Activated CD8-positive, alpha-beta memory T cell treated with anti-CD3 and anti-CD28 coated beads for 1 hour (primary cell): ENCODE measurements at places on chromosomes 1 and 21.

- DNase-seq: no peak
Observed at GRCh38 chr1:117271959-117272358, 61.2 kb upstream of the VTCN1 start.

DNA sequence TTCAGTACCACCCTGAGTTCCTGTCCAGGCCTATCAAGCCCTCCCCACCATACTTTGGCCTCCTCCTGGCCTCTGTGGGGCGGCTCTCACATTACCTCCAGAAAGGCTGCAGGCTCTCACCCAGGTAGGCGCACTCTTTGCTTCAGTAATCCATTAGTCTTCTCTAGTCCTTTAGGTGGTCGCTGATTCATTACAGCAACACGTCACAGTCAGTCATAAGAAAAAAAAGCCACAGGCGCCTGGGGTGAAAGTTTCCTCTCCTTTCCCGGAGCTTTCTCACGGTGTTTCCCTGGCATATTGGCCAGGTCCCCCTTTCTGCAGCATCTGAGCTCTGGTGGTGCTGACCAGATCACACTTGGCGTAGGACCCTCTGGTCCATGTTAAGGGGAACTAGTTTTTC lies 12.1 kb downstream of the SLFNL1 start:
- DNase-seq: no peak

- no peak for DNase-seq
Observed at GRCh38 chr1:2405588-2406295, 6.6 kb downstream of the PEX10 start.

DNA sequence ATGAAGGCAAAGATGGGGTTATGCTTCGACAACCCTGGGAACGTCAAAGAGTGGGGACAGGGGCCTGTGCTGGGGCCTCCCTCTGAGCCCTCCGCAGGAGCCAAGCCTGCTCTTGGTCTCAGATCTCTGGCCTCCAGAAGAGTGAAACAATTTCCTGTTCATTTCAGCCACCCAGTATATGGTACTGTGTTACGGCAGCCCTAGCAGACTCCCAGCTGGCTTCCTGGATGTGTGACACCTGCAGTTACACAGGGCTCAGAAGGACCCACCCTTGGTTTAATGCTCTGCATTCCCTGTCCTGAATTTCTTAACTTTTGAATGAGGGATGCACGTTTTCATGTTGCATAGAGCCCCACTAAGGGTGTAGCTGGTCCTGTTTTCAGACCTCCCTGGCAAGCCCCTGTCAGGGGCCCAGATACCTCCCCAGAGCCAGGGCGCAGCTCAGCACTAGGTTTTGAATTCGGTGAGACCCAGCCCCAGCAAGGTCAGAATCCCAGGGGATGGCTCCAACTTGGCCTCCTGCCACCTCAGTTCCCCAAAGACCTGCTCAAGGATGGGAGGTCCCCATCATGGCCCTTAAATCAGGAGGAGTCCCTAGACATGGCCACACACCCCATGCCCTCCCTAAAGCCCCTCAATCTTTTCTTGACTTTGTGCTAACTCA lies 79.0 kb upstream of the IFFO2 start:
- no peak for DNase-seq

GRCh38 chr1:172324086-172324485 lies 96.4 kb upstream of the C1orf105 start:
- no peak for DNase-seq

DNA sequence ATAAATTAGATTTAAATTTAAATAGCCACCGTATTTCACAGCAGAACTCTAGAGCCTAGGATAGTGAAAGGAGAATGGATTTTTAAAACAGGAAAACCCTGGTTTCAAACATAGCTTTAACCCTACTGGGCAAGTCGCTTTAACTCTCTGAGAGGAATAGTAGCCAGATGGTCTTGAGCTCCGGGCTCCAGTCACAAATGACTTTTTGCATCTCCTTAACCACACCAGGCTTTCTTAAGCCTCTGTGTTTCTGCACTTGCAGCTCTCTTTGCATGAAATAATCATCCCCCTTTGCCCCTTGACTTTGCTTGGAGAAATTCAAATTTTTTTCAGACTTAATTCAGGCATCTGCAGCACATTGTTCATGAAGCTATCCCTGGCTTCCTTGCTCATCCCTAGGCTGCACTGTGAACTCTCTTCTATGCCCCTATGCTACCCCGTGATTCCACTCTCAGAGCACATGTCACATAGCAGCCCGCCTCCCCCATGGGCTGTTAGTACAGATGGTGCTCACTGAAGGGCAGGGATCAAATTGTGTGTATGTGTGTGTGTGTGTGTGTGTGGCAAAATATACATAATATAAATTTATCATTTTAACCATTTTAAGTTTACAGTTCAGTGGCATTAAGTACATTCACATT lies 68.8 kb upstream of the DAB1 start:
- DNase-seq: no peak

- DNase-seq: no peak
Observed at GRCh38 chr1:44420535-44420934, 15.5 kb downstream of the RNF220 start.

DNA sequence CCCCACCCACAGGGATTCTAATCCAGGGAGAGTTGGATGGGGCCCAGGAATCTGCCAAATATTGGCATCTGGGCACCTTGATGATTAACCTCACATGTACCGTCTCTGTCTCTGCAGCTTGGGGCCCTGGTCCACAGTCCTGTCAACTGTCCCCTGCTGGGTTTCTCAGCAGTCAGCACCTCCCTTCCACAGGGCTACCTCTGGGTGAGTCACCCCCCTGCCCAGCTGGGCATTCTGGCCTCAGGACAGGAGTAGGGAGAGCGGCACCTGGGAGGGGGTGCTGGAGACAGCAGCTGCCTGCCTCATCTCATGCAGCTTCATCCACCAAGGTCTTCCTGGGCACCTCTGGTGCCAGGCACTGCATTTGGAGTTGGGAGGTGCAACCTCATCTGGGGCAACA lies 100.6 kb upstream of the ACTL8 start:
- no peak for DNase-seq

DNA sequence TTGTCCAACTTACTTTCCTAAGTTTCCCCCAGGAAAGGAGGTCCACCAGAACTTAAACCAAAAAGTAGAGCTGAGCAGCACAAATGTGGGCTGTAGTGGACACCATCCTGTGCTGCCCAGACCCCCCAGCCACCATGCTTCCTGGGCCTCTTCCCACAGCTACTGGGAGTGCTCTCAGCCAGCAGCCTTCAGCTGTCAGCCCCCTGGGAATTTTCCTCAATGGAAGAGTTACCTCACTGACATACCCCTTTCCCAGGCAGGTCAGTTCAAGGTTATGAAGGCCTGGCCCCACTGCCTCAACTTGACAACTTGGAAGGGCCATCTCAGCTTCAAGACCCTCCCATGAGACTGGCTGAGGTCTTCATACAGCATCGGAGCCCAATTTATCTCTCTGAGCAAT lies 47.7 kb downstream of the CDCP2 start:
- DNase-seq: no peak

DNA sequence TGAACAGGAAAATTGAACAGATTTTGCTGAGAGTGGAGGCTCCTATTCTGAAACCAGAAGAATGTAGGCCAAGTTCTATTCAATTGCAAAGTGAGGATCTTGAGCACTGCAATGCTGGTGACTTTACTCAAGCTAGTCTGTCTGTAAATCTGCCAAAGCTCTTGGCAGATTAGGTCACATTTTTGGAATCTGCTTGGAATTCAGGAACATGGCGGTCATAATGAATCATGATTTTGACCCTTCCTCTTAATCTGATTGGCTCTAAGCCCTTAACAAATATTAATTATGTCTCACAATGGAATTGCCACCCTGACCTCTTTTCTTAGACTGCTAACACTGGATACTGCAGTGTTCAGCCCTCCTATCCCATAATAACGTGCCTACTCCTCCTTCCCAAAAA lies 7.2 kb upstream of the GNG12 start:
- no peak for DNase-seq

DNA sequence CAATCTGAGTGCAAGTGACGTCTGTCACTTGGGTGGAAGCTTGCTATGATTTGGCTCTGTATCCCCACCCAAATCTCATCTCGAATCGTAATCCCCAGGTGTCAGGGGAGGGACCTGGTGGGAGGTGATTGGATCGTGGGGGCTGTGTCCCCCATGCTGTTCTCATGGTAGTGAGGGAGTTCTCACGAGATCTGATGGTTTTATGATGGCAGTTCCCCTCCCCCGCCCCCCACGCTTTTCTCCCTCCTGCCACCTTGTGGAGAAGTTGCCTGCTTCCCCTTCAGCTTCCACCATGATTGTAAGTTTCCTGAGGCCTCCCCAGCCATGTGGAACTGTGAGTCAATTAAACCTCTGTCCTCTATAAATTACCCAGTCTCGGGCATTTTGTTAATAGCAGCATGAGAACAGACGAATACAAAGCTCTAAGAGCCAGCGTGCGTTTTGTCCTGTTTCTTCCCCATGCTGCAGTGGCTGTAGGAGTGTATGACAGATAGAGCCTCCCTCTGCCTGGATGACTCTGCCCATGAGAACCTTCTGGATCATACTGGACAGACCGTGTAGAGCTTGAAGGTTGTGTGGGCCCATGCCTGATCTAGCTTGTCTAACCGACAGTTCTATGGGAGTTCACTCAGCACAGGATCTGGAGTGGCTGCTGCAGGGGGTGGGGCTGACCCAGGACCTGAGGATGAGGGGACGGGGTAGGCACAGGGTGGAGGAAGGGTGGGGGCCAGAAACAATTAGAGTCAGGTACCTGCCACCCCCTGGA lies 139.7 kb upstream of the ERRFI1 start:
- DNase-seq: no peak

DNA sequence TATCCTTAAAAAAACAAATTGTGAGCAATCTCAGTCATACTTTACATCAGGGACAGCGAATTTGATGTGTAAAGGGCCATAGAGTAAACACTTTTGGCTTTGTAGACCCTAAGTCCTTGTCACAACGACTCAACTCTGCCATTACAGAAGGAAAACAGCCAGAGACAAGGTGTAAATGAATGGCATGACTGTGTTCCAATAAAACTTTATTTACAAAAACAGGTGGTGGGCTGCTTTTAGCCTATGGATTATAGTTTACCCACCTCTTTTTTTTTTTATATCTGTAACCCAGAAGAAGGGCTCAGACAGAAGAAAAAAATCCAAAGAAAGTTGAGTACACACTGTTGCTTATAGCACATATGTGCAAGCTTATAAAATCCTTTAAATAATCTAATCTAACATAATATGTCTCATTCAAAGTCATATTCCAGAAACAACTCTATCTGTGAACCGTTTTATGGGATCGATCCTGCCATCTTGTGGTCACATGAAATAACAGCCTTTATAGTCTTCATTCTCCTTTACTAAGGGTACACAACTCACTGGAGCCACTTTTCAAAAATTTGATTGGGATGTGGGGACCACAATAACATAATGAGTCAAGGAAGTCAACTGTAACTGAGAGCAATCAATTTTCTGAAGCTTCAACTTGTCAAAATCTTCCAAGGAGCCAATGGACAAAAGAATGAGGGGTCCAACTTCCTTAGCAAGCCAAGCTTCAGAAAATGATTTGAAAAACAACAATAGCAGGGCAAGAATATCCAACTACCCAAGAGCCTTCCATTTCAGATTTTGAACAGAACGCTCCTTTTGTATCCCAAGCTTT lies 142.2 kb upstream of the KRTAP19-8 start:
- no peak for DNase-seq

DNA sequence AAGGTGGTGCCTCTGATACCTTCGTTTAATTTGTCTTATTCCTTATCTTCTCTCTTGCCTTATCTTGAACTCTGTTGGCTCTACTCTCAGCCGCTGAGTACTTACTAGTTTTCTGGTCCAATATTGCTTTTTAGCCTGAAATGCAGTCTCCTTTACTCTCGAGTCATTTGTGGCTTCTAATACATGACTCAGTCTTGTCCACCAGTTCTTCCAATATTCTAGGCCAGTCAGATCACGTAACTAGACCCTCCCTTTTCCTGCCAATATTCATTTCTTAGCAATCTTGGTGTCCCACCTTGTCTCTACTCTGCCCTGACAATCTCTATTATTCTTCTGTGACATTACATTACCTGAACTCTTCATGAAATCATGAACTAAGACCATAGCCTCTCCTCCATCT lies 555.8 kb downstream of the DPYD start:
- no peak for DNase-seq

DNA sequence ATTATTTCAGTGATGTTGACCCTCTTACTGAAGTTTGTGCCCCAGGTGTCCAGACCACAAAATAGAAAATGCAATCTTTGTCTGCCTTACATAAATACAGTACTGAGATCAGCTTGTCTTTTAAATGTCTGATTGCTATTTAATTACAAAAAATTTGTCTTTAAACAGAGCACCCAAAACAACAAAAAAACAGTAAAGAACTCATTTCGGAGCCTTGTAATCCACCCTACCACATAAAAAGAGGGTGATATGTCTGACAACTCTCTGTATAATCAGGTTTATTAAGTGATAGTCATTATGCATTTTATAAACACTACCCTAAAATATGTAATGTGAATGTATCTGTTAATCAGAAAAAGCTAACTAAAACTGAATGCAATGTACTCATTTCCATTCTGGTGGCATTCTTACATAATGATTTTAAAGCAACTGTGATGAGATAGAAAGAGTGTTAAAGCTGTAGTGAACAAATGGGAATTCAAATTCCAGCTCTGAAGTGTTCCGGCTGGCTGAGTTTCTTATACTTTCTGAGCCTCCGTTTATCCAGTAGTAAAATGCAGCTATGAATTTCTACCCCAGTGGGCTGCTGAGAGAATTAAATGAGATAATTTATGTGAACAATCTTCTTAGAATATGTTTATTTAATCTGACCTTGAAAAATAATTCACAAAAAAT lies 486.6 kb downstream of the USP25 start:
- no peak for DNase-seq

DNA sequence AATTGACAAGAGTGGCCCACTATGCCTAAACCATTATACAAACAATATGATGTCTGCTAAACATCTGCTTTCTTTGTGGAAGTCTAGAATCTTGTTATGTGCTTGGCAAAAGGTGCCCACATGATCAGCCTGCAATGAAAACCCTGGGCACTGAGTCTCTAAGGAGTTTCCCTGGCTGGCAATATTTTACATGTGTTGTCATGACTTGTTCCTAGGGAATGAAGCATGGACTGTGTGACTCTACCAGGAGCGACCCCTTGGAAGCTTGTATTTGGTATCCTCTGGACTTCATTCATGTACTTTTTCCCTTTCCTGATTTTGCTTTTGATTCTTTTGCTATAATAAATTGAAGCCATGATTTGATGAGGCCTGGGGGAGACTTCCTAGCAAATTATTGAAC lies 324.9 kb downstream of the HHIPL2 start:
- DNase-seq: no peak
